ENCODE measurements at places on chromosomes 11 and 22.

- DNase-seq, result no peak
Observed at GRCh38 chr11:59610289-59610688, 5.3 kb downstream of the OSBP start.

DNA sequence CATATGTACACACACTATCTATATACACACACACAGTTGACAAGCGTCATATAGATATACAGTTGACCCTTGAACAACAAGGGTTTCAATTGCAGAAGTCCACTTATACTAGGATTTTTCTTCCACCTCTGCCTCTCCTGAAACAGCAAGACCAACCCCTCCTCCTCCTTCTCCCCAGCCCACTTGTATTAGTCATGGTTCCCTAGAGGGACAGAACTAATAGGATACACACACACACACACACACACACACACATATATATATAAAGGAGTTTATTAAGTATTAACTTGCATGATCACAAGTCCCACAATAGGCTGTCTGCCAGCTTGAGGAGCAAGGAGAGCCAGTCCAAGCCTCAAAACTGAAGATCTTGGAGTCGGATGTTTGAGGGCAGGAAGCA lies 92.9 kb downstream of the DHCR7 start:
- DNase-seq, result peak; percentile 16

- no peak for DNase-seq
Observed at GRCh38 chr11:61290905-61291690, 4.0 kb downstream of the VWCE start.

- no peak for DNase-seq
Observed at GRCh38 chr11:101825531-101825930, 89.3 kb upstream of the CEP126 start.

DNA sequence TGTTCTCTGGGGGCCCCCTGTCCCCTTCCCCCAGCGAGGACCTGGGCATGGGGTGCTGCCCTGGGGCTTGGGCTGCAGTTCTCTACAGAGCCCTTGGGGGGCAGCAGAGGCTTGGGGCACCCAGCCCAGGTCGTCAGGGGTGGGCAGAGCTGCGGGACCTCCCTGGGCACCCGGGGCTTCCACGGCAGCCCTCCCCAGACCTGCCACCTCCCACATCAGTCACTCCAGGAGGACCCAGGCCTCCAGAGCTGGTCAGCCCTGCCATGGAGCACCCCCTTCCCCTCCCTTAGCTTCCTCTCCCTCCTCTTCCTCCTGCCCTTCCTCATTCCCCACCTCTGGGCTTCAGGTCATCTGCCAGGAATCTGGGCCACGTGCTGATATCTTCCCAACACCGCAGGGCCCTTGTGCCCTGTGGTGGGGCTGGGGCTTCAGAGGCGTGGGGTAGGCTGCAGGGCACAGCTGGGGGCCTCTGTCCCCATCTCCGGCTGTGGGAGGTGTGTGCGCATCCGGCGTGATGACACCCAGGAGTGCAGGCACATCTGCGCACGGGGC lies 5.8 kb downstream of the TSPAN4 start:
- DNase-seq, result peak; percentile 54

- DNase-seq, result no peak
Observed at GRCh38 chr11:72379384-72380131, 54.8 kb downstream of the CLPB start.

DNA sequence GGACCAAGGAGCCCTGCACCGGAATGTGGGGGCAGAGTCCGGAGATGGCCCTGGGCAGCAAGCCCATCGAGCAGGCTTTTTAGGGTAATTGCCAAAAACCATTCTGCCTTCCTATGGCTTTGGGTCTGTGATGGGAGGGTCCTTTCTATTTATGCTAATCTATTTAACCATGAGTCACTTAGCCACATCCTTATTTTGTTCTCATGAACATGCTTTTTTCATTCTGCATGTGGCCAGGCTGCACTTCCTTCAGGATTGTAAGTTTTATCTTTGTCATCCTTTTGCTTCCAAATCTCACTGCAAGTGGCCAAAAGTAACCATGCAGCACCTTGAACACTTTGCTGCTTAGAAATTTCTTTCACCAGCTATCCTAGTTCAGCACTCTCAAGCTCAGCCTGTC lies 88.3 kb downstream of the EFCAB6 start:
- peak; percentile 23 for DNase-seq

DNA sequence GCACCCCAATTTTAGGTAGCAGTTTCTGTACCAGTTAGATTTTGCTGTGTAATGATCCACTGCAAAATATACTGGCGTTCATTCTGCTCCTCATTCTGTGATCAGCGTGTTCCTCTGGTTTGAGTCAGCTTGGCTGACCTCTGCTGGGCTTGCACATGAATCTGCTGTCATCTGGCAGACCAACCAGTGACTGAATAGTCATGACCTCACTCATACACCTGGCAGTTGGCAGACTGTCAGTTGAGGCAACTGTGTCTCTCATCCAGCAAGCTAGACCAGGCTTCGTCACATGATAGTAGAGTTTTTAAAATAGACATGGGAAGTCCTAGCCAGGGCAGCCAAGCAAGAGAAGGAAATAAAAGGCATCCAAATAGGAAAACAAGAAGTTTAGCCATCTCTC lies 316.3 kb upstream of the LARGE1 start:
- no peak for DNase-seq

DNA sequence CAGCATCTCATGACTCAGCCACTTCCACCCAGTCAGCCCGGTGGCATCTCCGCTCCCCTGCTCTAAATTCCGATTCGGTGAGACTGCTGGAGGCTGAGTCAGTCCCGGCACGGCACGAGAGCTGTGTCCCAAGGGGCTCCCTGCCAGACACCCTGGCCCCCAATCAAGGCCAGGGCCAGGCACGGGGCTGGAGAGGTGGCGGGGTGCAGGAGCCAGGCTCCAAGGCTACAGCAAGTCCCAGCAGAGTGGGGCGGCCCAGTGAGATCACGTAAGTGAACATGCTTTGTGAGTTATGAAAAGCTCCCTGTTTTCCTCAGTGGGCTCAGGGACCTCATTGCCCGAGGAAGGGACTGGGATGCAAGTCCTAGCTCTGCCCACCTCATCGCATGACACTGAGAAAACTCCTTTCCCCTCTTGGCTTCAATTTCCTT lies 3.0 kb downstream of the C11orf68 start:
- DNase-seq, result peak; percentile 91

GRCh38 chr11:12185106-12185690 lies 74.8 kb downstream of the MICAL2 start:
- DNase-seq, result no peak
